ENCODE measurements at places on chromosomes 16 and 17. TPM values are rescaled to one million over a fixed set of nuclear protein-coding genes. Genes with fewer than 3 reads are reported as not detected.

MGAT5B gene
- total RNA-seq = 0.33 TPM

MT1B gene
- total RNA-seq = not detected

TSNAXIP1 gene
- 1.1 TPM for total RNA-seq

TBC1D3E gene
- not detected for total RNA-seq

RASD1 gene
- total RNA-seq = 64.0 TPM

MFAP4 gene
- 186 TPM for total RNA-seq

SOX9 gene
- 3.0 TPM for total RNA-seq

CHD9NB gene
- 16.4 TPM for total RNA-seq

EVI2A gene
- 8.8 TPM for total RNA-seq

- DNase-seq = peak; percentile 35
Measured at GRCh38 chr16:2223942-2224486, 623 bp downstream of the E4F1 start.

GRCh38 chr17:76497699-76497978 is 3.6 kb downstream of the RHBDF2 start:
- no peak for DNase-seq

DNA sequence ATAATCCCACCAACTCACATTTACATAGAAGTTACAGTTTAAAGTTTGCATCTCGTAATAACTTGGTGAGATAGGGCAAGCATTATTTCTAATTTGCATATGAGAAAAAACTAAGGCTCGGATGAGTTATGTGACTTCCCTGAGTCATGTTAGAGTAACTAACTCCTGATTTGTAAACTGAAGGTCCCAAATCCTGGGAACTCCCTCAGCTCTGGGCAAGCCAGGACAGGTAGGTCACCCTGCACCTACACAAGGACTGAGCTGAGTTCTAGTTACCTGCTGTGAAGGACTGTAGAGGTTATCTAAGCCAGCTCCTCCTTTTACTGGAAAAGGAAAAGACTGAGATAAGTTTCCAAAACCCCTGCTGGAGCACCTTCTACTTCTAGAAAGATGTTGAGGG is 92.1 kb upstream of the HLF start:
- DNase-seq = no peak

- DNase-seq = no peak
Measured at GRCh38 chr17:18262641-18263040, 2.2 kb downstream of the MIEF2 start.

DNA sequence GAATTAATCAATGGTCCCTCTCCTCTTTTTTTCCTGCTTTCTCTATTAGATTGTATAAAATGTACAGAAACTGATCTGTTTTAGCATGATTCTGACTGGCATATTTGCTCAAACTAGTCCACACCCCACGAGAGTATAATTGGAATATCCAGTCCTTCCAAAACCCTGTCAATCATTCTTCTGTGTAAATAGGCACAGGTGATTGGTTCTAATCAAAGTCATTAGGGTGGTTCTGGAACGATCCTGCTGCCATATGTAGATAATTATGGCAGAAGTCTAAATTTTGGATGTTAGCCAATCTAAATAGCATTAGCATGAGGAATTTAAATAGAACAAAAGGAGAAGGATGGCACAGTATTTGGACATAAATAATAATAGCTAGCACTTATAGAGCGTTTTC is 165.7 kb downstream of the SHISA6 start:
- no peak for DNase-seq

GRCh38 chr17:63571632-63572310 is 21.5 kb downstream of the DCAF7 start:
- DNase-seq = no peak

DNA sequence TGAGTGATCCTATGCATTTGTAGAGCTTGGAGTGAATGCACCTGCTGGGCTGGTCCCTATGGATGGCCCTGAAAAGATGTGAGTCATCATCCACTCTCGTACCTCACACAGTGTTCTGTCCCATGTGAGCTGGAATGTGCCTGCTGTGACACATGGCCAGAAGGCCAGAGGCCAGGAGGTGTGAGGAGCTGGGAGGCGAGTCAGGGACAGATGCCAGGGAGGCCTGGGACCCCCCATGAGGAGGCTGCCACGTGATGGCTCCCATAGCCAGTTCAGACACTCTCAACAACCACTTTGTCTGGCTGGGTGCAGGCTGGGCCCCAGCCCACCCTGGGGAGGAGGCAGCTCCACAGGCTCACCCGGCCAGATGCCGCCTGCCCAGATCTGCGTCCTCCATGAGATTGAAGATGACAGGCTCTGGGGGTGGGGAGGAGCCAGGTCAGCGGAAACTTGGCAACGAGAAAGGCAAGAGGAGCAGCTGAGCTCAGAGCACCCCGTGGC is 168.8 kb downstream of the C16orf78 start:
- no peak for DNase-seq

GRCh38 chr17:17653343-17653742 is 27.9 kb upstream of the RAI1 start:
- DNase-seq = no peak

- DNase-seq = no peak
Measured at GRCh38 chr17:4500191-4500571, 1.5 kb downstream of the SPNS2 start.

DNA sequence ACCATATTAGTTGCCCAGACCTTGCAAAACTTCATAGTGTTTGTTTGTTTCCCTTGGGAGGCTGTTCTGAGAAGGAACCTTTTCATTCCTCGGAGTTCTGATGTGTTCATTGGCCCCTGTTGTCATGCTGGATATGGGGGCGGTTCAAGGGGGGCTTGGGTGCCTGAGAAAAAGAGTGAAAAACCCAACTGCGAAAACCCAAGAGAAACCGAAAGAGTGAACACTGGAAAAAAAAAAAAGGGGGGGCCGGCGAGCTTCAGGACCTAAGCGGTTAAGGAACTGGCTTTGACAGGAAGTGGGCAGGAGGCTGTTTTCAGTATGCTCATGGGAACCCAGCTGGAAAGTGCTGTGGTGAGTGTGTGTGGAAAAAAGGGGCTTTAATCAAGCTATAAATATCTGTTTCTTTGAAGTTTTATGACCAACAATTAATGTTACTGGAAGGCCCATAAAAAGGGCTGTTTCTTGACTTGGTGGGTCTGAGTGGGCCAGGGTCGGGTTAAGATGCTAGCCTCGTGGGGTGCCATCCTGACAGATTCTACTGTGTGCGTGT is 510.7 kb downstream of the MAF start:
- no peak for DNase-seq

- DNase-seq = no peak
Measured at GRCh38 chr16:15572329-15573001, 70.5 kb downstream of the MARF1 start.

DNA sequence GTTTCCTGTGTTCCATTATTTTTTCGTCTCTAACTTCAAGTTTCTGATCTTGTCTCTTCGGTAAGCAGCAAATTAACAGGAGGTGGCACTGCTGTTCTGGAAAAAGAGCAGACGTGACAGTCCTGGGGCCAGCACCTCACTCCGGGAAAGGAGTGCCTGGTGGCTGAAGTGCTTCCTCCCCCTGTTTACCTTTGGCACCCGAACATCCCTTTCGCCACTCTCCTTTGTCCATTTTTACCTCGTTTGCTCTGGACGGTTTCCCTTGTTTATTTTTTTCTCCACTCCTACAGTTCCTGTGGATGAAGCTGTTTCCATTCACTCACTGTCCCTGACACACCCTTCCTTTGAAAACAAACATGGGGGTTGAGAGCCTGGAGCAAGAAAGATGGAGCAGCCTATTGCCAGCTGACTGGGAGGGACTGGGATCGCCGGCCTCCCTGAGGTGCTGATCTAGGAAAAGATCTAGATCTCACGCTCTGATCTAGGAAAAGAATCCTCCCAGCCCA is 12.6 kb downstream of the SAP30BP start:
- peak; percentile 82 for DNase-seq

- peak; percentile 29 for DNase-seq
Measured at GRCh38 chr16:30609002-30609925, 925 bp downstream of the ZNF689 start.

DNA sequence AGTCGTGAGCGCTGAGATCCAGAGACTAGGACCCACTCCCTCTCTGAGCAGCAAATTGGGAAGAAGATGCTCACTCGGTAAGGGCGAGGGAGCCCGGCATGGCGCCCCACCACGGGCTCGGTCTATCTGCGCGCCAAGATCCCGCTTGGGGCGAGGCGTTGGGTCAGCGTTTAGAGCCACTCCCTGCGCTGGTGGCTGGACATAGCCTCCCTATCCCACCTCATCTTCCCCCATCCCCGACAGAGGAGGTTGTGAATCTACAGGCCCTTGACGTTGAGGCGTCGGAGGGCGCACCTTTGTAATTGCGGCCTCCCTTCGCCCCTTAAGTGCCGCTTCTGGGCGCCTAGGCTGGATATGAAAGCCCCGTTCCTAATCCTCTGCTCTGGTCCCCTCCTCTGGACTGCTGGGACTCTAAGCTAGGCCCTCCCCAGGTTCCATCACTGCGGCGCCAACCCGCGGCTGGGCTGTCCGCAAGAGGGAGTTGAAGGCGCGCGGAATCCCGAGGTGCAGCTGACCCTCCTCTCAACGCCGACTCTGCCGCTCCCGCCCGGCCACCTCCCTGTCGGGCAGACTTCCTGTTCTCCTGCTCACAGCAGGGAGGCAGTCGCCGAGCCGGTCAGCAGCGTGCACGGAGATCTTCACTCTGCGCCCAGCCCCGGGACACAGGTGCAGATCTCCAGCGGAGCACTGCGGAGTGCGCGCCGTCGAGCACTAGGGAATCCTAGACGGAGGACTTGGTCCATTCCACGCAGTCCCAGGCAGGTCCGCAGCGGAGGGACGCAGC is 16.1 kb upstream of the HOXB9 start:
- DNase-seq = no peak

DNA sequence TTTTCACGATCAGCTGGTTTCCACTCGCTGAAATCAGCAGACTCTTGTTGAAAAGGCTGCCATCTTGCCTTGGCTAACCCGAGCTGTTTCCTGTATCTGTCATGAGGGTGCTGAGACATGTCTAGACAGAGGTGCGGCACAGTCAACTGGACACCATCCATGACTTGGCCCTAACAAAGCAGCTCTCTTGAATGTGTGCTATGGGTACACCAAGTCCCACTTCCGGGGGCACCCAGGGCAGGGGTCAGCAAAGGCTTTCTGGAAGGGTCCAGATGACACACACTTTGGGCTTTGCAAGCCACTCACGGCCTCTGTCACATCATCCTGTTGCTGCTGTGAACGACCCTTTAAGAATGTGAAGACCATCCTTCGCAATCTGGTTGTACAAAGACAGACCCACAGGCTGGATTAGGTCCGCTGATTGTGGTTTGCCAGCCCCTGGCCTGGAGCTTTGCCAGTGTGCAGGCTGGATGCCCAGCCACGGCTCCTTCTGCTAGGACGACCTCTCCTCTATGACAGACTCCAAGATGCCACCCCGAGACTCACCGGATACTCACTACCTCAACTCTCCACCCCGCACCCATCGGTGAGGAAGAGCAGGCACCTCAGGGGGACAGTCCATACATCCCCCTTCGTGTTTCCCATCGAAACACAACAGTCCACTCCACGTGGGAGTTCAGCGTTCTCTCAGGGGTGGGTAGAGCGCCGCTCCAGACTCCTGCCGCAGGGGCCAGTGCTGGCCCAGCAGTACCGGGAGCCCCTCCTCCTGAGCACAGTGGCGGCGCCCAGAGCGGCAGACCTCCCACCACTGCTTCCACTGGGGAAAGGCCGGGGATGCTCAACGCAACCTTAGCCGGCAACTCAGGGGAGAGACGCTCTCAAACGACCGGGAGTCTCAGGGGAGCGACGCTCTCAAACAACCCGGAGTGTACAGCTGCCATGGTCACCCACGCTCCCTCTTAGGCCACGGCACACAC is 123.5 kb downstream of the ANKRD11 start:
- DNase-seq = no peak

DNA sequence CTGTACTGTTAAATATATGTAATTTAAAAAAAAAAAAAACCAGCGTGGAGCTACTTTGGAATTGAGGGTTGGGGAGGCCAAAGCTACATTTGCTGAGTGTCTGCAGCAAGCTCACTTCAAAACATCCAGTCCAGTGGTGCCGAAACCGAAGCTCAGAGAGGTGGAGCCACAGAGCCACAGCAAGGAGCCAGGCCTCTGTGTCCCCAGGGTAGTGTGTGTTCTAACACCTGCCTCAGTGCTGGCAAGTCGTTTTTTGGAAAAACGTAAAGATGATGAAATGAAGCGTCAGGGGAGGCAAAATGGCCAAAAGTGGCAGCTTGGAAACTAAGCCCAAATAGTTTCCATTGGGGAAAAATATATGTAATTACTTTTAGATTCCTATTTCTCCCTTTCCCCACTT is 36.1 kb upstream of the MRC2 start:
- no peak for DNase-seq

- peak; percentile 44 for DNase-seq
Measured at GRCh38 chr17:81842725-81843504, 8.1 kb upstream of the PPP1R27 start.

DNA sequence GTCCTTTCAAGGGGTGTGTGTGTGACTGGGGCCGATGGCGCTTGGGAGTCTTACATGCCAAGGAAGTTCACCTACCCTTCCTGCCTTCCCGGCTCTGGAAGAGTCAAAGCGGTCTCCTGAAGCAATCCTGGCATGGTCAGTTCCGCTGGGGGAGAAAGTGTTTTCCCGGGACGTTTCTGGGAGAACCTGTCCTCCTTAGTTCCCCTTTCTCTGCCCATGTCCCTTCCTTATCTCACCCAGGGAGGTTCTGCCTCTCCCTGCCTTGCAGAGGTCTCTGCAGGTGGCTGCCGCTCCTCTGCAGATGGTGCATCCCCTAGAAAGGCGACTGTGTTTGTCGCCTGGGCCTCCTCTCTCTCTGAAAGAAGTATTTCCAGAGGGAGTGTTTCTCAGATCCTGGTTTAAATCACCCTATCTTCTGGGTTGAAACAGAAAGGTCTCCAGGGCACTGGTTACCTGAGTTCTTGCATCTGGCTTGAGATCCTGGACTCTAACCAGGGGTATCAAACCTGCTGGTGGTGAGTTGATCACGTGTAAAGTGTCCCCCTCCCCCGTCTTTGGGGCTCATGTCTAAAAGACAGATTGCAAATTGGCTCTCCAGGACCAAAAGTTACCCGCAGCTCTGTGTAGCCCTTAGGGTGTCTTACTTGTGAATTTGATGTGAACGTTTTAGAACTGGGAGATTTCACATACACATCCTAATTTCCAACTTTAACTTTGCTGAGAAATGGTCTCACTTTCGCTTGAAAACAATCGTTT is 1.9 kb downstream of the PRKCB start:
- no peak for DNase-seq

- no peak for DNase-seq
Measured at GRCh38 chr17:6347776-6348175, 87.1 kb downstream of the AIPL1 start.

DNA sequence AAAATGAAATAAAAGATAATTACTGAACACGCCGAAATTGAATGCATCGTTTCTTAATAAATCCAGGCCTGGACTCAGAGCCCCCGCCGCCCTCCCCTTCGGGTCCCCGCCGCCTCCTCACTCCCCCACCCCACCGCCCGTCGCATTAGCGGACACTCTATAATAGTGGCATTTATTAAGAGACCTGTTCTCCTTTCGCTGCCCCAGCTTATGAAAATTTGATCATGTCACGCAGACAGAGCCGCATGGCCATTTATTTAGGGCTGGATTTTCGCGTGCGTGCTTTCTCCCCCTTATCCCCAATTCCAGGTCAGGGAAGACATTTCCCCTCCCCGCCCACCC is 6.3 kb upstream of the HOXB2 start:
- no peak for DNase-seq

GRCh38 chr16:89706518-89707260 is 5.2 kb upstream of the SPATA2L start:
- DNase-seq = no peak

GRCh38 chr17:62064791-62065563 is at the start of gene MED13:
Gene MED13 (minus strand): TSS chr17:62065278. CDS start chr17:62065205, 73 bp downstream.
- DNase-seq = peak; percentile 50

GRCh38 chr16:49213594-49213993 is 68.0 kb downstream of the CBLN1 start:
- no peak for DNase-seq

GRCh38 chr16:87463722-87464690 is 28.8 kb downstream of the ZCCHC14 start:
- no peak for DNase-seq
